ENCODE measurements at places on chromosomes 4 and X.

DNA sequence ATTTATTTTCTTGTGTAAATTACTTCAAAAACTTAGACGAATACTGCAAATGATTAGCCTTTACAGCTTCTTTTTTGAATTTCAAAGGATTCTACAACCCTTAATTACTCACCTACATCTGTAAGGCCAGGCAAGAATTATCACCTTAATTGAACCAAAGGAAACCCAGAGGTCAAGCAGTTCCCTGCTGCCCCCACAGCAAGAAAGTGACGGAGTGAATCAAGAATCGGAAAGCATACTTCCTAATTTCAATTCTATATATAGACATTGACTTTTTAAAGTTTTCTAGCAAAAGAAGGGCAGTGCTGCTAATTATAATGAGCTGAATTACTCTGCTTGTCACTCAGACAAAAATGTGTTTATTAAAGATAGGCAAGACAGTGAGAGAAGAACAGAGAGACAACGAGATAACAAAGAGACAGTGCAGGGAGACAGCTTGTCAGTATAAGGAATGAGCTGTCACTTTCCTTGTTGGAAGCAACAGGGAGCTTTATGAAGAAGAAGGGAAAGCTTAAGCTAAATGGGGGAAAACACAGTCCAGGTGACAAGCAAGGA, 47.5 kb upstream of the SPANXN4 start:
- DNase-seq: no peak

GRCh38 chr4:141851246-141851891, 215.0 kb downstream of the IL15 start:
- no peak for DNase-seq

DNA sequence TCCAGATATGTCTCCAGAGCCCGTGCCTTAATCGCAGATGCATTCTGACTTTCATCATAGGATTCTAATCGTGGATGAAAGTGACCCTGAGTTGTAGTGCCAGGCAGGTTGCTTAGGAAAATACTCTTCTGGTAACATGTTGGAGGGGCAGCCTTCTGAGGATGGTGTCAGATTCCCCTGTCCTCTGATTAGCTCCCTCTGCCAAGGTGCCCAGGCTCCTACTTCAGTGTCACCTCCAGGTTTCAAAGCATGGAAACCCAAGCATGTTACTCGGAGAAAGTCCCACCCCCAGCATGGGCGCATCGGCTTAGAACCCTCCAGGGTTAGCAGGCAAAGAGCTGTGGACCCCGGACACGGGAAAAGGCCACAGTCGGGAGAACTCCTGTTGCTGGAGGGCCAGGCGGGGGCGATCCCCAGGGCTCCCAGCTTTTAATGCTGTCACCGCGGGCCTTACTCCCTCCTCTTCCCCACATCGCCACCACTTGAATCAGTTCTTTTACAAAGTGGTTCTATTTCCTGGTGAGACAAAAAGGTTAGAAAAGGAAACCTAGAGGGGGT, 44.5 kb downstream of the TRIM2 start:
- no peak for DNase-seq

- no peak for DNase-seq
These were observed 8.8 kb downstream of the ZMYM3 start for GRCh38 chrX:71245159-71245558.

GRCh38 chr4:92381616-92382015, 77.8 kb downstream of the GRID2 start:
- DNase-seq: no peak

- peak; percentile 66 for DNase-seq
These were observed 14.7 kb downstream of the ATP8A1 start for GRCh38 chr4:42642101-42642797.

All from hematopoietic multipotent progenitor cell treated with erythropoietin and hydrocortisone succinate and interleukin-3 and kit ligand, for 4 days (in vitro differentiated cells).